Activated naive CD4-positive, alpha-beta T cell (primary cell): ENCODE measurements at places on chromosomes 5 and 9.

GRCh38 chr5:35919191-35919590 lies 19.2 kb downstream of the CAPSL start:
- DNase-seq, result no peak

GRCh38 chr5:176410486-176411180 lies 5.7 kb downstream of the CLTB start:
- no peak for DNase-seq

DNA sequence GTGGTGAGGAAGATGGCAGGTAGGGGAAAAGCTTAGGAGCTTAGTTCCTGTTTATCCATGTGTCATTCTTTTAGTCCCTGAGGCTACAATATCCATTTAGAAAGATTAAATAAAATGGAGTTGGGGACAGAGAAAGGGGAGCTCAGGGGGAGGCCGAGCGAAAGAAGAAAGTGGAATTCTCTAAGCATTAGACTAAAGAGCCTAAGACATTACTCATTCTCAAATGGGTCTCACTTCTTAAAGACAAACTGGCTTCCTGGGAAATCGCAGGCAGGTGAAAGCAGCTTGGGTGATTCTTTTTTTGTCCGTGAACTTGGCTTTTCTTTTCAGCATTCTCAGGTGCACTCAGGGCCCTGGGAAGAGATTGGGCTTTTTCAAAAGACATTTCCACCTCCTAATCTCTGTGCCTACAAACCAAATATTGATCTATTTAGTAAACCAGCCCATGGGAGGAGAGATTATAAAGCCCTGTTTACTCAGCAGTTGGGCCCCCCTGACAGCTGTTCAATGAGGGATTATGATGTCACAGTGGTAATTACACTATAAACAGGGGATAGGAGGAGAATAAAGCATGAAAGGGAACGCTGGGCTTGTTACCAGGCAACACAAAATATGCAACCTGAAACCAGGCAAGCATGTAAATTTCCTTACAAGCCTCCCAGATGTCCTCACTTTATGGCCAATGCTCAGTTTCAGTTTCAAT lies 584.0 kb downstream of the ACTL7B start:
- DNase-seq, result no peak

DNA sequence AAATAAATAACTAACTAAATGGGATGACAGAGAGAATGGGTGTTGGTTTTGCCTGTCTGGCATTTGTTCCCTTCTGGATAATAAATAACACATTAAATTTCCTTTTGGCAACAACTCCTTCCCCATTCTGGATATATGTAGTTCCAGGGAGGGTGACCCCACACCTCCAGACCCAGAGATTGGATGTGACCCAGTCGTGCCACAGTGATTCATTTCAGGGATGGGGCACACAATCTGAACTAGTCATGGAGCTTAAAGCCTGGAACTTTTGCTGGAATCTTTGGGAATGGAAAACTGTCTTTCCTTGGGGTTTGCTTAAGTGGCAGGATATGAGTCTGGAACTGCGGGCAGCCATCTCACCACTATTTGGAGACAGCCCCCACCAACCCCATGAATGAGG lies 11.3 kb downstream of the KLF9 start:
- no peak for DNase-seq

GRCh38 chr9:120863833-120864232 lies 13.2 kb downstream of the PHF19 start:
- no peak for DNase-seq

- no peak for DNase-seq
Observed at GRCh38 chr9:105305856-105306255, 61.4 kb downstream of the SLC44A1 start.

DNA sequence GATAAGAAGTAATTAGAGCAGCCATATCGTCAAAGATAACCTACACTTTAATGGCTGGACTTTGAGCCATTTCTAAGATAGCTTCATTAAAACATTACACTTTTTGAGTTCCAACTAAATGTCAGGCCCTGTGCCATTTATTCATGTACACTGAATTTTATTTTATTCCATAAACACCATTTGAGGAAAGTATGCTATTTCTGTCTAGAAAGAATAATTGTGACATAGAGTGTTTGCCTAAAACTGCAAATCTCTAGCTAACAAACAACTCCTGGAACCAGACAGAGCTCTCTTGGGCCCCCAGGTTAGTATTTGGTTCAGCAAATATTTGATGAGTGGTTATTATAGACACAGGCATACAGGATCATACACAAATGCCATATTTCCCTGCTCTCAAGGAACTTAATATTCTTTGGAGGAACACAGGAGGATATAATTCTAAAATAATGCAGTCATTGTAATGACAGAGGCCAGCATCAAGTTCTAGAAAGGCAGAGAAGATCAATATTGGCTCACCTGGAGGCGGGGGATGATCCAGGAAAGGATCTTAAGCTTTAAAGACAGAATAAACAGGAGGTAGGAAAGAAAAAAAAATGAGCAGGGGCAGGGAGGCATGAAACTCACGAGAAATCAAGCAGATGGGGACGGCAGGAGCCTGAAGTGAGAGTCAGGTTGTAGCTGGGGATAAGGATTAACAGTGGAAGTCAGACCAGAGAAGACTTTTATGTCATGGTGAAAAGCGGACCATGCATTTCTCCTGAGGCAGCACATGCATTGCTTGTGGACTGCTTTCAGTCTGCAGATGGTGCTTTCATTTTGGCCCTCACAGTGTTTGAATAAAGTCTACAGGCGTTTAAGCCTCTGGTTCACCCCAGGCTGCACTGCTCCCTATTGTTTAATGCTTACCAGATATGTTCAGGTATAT lies 127.7 kb downstream of the GCNT1 start:
- DNase-seq, result no peak

DNA sequence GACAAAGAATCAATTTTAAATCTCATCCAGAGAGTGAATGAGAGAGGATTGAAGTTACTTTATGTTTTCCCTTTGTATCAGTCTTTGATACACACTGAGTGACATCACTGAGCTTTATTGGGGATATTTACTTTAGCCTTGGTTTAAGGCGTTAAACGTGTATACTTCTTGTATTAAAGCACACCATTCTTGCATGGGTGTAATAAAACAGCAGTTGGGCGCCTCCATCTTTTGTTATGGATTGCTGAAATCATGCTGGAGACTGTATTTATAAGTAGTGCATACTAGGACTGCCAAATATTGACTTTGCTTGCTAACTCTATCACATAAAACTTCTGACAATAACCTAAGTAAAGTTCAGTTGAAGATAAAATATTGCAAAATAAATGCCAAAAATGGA lies 1755.8 kb upstream of the WWC1 start:
- no peak for DNase-seq

DNA sequence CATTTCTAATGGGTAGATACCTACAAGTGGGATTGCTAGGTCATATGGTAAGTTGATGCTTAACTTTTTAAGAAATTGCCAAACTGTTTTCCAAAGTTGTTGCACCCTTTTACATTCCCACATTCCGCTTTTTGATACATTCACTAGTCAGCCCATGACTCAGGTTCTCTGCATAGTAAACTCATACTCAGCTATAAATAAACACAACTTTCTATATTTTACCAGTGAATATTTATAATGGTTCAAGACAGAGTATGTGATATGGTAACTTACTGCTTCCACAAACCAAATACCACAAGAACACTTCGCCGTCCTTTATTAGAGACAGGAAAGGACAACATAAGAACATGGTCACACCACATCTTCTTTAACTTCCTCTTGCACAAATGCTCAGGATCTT lies 54.0 kb downstream of the PLPP1 start:
- DNase-seq, result no peak

GRCh38 chr5:88883059-88883835 lies at the start of gene MEF2C:
Gene MEF2C (minus strand): TSS chr5:88883184. CDS start chr5:88823788, 59,396 bp downstream.
- DNase-seq, result no peak

DNA sequence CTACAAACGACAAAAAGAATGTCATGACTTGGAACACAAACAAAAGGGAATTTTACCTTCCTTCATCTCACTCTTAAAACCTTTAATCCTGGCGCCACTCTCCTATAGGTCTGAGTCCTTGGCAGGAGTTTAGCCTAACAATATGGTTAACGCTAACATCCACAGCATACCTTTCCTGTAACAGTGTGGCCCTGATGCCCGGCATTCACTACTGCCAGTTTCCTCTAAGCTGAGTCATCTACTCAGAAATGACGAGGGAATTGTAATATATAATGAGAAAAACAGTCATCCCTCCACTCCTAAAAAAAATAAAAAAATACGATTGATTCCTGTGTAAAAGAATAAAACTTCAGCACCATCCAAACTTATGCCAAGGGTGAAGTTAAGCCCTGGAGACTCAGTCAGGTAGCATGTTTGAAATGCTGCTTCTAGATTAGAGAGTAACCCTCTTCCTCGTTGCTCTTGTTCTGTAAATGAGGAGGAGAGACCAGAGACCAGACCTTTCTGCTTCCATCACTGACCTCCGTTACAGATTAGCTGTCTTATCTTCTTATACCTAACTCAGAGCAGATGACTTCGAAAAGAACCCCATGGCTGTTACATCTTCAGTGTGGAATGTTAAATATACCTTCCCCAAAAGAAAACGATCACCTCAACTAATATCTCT lies 37.4 kb downstream of the CCDC125 start:
- DNase-seq, result no peak

- no peak for DNase-seq
Observed at GRCh38 chr5:74945561-74946165, 79.5 kb upstream of the FAM169A start.

- no peak for DNase-seq
Observed at GRCh38 chr9:121322037-121322736, 47.9 kb downstream of the STOM start.

DNA sequence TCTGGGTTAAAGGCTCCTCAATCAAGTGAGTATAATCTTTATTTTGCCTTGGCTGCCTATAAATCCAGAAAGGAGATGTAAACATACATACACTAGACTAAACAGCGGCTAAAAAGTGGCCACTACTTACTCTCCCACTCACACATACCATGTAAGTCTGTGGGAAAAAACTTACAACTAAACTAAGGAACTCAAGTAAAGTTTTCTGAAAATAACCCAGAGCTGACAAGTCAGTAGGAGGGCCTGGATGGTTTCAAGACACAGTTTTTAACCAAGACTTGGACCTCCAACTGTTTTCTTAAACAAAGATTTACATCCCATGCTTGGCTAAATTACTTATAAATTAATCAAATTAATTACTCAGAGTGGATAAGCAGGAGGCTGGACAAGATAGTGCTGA lies 64.5 kb downstream of the CEP120 start:
- no peak for DNase-seq

DNA sequence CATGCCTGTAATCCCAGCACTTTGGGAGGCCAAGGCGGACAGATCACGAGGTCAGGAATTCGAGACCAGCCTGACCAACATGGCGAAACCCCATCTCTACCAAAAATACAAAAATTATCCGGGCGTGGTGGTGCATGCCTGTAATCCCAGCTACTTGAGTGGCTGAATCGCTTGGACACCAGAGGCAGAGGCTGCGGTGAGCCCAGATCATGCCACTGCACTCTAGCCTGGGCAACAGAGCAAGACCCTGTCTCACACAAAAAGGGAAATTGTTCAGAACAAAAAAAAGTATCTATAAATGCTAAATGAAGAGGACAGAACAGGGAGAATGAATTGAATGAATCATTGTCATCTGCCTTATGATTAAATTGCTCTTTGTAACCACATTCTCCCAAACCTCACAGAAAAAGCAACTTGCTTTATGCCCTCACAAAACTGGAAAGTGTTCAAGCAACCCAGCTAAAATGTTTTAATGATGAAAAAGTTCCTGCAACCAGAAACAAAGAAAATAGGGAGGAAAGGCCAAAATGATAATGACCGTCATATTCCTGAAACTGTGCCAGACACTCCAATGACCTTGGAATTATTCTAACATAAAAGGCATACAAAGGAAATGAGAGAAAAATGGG lies 83.7 kb downstream of the SERINC5 start:
- DNase-seq, result no peak

DNA sequence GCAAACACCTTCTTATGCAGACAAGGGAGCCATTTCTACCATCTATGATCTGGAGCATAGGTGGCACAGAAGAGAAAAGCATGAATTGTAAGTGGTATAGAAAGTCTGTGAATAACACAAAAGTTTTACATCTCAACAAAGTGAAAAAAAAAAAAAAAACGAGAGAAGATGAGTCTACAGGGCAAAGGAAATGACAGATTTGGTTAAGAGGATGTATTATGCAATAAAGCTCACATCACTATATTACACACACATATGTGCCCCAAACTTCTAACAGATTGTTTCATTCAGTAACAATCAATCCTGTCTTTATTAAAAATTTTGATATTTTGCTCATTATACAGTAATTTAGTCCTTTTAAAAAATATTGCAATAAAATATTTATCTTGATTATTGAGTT lies 49.8 kb downstream of the CERT1 start:
- DNase-seq, result no peak

DNA sequence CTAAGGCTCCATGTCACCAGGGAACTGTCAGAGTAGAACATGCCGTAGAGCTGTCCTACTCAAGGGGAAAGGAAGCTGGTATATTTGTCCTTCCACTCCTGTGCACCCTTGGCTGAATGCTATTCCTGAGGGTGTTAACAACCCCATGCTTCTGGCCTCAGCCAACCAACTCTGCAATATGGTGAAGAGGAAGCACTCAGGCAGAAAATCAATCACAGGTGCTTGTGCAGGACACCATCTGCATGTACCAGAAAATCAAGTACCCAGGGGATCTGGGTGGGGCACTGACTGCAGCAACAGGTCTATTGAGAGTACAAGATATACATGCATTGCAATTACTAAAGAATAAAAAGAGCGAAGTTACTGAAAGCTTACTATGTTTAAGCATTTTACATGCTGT lies 51.4 kb upstream of the NEK6 start:
- DNase-seq, result no peak

DNA sequence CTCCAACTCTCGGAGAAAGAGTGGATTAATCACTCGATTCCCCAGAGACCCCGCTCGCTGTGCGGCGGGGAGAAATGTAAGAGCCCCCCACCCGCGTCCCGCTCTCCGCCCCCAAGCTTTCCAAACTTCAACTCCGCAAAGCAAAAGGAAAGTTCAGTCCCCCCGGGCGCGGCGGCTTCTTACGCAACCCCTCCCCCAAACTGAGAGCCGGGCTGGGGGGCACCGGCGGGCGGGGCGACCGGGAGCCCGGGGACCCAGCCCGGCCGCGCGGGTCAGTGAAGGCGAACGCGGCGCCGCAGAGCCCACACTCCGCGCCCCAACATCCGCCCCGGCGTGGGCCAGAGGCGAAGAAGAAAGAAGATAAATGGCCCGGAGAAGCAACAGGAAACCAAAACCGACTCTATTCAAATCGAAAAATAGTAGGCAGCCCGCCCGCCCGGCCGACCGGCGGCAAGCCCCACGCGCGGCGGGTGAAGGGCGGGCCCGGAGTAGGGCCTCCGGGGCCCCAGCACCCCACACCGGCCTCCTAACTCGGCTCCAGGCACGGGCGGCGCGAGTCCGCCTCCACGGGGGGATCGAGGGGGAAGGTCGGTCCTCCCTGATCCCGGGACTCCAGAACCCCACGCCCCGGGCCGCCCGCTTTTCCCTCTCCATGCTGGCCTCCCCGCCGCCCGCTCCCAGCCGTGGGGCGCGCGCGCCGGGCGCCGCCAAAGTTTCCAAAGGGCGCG lies 720 bp downstream of the NOTCH1 start:
- DNase-seq, result peak; percentile 47

DNA sequence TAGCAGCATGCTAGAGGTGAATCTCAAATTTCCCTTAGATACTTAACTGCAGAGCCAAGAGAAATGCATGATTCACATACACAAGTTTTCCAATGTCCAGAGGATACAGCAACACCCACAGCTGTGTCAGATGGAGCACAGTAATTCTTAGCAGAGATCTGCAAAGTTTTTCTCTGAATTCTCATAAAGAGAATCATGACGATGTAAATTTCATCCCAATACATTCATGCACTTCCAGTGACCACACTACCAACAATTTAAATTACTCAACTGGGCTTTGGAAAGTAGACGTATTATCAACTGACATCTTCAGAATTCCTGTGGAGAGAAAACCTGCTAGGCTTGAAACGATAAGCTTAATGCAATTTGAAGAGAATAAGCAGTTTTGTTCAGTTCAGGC lies 378.8 kb upstream of the TLE4 start:
- DNase-seq, result no peak
